ENCODE measurements at places on chromosomes 16 and 17. TPM values are rescaled to one million over a fixed set of nuclear protein-coding genes. Genes with fewer than 3 reads are reported as not detected.

- DNase-seq: no peak
Measured at GRCh38 chr17:79213305-79213704, 138.7 kb downstream of the ENGASE start.

- DNase-seq: no peak
Measured at GRCh38 chr17:75654176-75654575, 12.8 kb downstream of the RECQL5 start.

GRCh38 chr16:49599281-49599680 is 225.7 kb downstream of the C16orf78 start:
- DNase-seq: no peak

GRCh38 chr17:49987681-49988441 is 7.2 kb downstream of the DLX3 start:
- DNase-seq: peak; percentile 61

DNA sequence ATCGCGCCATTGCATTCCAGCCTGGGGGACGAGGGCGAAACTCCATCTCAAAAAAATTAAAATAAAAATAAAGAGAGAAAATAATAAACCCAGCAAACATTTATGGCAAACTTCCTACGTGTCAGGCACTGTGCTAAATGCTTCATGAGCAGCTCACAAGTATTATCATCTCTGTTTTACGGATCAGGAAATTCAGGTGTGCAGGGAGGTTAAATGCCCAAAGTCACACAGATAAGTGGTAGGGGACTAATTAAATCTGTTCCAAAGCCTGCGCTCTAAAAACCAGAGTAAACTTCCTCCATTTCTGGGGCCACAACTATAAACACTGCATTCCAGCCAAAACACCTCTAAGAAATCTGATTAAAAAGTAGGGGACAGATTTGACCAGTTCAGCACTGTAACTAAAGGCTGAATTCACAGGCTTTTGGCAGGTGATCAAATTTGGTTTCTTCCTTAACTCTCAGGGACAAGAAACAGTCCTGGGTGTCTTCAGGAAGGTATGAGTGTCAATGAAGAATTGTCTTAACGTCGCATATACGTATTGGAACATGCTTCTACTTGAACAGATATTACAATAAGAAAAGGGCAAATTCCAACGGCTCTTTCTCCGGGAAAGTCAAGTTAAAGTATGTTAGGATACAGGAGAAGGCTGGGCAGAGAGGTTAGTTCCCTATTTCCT is 996 bp downstream of the STRADA start:
- no peak for DNase-seq

DNA sequence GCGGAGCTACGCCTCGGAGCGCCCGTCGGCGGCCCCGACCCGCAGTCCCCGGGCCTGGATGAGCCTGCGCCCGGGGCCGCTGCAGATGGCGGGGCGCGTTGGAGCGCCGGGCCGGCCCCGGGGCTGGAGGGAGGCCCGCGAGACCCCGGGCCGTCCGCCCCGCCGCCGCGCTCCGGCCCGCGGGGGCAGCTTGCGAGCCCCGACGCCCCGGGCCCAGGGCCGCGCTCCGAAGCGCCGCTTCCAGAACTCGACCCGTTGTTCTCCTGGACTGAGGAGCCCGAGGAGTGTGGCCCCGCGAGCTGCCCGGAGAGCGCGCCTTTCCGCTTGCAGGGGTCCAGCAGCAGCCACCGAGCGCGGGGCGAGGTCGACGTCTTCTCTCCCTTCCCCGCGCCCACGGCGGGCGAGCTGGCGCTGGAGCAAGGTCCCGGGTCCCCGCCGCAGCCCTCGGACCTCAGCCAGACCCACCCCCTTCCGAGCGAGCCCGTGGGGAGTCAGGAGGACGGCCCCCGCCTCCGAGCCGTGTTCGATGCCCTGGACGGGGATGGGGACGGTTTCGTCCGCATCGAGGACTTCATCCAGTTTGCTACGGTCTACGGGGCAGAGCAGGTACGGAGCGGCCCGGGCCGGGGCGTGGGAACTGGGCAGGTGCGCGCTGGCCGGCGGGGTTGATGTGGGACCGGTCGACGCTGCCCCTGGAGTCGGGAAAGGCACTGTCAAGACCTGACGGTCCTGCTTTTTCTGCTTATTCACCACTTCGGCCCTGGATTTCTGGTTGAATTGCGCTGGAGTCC is 861 bp downstream of the RAB11FIP3 start:
- DNase-seq: no peak

Gene ABCC11
- polyA plus RNA-seq: 0.09 TPM

Gene CRYM
- 80.9 TPM for polyA plus RNA-seq

DNA sequence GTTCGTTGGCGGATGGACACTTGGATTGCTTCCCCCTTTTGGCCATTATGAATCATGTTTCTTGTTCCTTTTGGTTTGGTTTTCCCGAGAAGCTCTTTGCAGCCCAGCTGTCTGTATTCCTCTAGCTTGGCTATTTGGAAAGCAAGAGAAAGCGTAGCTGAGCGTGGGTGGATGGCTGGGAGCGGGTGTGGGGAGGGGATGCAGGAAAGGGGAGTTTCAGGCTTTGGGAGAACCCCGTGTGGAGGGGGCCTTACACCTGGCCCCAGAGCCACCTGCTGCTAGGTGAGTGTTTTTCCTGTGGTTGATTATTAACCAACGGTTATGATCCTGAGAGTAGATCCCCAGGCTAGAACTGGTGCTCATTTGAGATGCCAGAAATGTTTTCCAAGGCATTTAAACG is 103.7 kb downstream of the RAP1GAP2 start:
- peak; percentile 70 for DNase-seq

Gene RNF40
- 74.3 TPM for polyA plus RNA-seq

GRCh38 chr16:27174798-27175197 is 28.5 kb upstream of the KDM8 start:
- no peak for DNase-seq

GRCh38 chr16:54577651-54578128 is 291.1 kb upstream of the IRX3 start:
- DNase-seq: peak; percentile 6

DNA sequence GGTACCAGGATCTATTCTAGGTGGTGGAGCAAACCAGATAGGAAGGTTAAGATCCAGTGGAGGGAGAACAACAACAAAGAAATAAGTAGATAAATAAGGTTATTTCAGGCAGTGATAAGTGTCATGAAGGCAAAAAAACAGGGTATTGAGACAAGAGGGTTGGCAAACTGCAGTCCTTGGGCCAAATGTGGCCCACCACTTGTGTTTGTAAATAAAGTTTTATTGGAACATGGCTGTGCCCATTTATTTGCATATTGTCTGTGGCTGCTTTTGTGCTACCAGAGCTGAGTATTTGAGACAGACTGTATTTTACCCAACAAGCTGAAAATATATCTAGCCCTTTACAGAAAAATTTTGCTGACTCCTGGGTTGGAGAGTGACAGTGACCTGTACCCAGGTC is 361.3 kb downstream of the XYLT1 start:
- DNase-seq: no peak

DNA sequence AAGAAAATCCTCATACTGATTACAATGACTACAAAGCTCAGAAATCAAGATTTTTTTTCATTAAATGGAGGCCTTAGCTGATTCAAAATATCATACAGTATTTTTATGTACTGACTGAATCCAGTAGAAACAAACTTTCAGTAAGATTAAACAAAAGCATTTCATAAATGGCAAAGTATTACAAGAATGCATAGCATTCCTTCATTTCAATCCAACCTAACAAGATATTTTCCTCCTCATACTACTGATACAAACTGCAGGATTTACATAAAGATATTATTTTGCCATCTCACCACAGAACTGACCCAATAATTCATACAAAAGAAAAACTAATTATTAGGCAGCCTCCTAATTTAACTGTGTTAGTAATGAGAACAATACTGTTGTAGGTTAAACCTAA is 6.2 kb upstream of the KANSL1 start:
- no peak for DNase-seq

Data from kidney (tissue), 22 donors.